ENCODE measurements at places on chromosomes 2 and 18.

DNA sequence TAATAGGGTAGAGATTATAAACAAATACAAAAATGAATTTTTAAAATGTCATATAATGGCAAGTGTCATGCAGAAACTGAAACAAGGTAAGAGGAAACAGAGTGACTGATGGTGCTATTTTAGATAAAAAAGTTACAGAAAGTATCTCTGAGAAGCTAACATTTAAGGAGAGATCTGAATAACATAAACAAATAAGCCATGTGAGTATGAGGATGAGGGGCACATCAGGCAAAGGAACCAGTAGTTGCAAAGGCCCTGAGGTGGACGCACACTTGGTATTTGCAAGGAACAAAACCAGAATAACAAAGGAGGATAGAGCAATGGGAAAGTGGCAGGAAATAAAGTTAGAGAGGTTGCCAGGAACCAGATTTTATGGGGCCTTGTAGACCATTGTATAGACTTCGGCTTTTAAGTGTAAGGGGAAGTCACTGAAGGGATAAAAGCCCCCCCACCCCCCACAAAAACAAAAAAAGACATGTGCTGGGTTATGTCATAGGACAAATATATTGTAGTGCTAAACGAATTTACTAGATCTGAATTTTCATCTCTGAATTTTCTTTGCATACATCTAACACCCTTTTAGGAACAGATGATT lies 159.2 kb downstream of the DTNB start:
- DNase-seq: no peak

DNA sequence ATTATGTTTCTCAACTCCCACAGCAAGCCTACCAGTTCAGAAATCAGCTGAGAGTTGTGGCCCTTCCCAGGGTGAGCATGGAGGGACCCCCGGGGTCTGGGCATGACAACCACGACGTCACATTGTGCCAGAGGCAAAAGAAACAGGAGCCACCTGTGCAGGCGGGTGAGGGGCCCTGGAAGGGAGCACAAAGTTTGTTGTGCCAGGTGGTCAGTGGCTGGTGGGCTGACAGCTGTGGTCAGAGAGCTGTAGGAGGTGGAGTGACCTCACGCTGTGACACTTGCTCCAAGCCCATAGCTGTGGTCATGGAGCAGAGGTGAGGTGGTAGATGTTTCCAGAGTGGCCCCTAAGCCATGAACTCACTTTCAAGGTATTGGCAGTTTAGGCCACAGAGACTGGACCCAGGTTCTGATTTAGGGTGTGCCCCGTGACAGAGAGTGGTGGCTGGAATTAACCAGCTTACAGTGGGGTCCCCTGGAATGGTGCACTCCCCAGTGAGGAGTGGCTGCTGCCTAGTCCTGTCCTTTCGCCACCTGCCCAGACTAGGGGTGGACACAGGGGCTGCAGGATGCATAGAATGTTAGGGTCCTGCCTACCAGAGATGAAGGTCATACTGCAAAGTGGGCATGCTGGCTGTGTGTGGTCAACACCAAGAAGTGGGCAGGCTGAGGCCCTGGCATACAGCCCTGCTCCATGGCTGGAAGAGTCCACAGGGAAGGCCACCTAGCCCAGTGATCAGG lies 136.4 kb downstream of the GLI2 start:
- DNase-seq: no peak

DNA sequence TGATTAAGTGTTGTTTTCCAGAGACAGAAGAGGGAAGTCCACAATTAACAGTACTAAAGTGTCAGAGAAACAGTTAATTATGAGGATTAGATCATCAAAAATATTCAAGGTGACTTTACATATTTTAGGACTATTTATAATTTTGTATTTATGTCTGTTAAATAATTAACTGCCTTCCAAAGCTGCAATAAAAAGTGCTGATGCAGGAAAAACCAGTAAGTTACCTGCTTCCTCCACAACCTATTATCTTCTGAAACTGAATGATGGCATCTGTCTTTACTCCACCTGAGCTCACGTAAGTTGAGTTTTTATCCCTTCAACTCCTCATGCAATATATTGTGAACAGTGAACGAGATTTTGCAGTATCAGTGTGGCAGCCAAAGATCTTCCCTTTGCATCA lies 570.7 kb downstream of the THSD7B start:
- DNase-seq: no peak

DNA sequence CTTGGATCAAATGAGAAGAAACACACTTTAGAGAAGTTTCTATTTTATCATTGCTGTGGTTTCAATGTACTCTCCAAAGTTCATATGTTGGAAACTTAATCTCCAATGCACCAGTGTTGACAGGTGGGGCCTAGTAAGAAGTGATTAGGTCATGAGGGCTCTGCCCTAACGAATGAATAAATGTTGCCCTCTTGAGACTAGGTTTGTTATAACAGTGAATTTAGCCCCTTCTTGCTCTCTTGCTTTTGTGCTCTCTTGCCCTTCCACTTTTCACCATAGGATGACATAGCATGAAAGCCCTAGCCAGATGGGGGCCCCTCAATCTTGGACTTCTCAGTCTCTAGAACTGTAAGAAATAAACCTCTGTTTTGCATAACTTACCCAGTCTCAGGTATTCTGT lies 664.8 kb downstream of the DCC start:
- no peak for DNase-seq

DNA sequence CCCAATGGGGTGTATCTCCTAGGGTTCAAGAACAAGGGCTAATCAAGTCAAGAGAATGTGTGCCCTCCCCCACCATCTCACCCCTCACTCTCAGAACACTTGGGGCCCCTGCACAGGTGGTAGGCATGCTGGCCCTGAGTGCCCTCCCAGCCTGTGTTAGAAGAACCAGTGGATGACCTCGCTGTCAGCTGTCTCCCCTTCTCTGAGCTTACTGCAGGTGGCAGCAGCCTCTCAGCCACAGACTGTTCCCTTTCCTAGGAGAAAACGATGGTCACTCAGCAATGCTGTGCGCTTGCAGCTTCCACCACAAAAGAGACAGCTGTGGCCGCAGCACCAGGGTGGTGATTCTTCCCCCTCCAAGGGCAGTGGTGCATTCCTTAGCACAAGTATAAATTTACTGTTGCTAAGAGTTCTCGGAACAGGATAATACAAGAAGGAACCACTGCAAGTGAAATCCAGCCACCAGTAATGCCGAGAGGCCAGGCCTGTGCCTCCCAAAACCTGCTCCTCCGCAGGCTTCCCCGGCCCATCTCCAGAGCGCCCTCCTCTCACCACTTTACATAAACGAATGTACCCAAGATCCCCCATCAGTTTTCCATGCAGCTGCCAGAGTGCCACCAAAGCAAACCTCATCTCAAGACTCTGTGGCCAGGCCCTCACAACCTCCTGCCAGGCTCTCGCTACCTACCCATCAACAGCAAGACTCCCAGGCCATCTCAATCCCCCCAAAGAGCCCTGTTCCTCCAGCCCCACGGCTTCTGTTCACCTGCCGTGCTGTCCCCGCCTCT lies 935 bp upstream of the RAMP1 start:
- DNase-seq: no peak

DNA sequence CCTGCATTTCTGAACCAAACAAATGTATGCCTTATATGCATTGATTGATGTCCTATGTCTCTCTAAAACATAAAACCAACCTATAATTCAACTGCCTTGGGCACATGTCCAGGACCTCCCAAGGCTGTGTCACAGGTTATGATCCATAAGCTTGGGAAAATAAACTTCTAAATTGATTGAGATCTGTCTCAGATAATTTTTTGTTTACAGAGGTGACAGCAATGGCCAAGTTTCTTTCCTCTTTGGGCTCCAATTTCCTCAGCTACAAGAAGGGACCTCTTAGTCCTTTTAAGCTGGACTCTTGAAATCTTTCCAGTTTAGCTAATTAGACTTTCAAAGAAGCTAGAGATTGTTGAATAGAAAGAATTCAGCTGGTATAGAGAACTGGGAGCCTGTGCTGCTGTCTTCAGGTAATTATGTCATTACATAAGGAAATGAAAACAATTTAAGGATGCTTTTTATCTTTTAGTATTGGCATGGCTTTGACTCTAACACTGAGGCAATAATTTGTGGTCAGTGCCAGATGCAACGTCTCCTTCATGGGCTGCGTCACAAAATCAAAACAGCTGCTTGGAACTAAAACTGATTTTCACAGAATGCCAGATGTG lies 412.1 kb upstream of the TRIB2 start:
- no peak for DNase-seq

DNA sequence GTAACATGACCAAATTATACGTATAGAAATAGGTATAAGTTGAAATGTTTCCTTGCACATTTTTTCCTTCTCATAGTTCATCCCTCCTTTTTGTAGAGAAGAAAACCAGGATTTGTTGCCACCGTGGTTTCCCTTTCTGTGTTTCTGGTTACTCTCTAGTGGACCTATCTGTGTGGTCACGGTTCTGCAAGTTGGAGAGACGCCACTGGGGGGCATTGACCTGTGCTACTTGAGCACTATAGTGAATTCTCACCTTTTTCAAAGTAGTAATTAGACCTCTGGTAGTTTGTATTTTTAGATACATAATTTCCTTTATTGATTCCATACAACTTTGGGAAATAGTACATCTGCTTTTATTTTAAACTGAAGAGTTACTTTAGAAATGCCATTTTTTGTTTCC lies 444.8 kb downstream of the PTPRM start:
- DNase-seq: no peak

DNA sequence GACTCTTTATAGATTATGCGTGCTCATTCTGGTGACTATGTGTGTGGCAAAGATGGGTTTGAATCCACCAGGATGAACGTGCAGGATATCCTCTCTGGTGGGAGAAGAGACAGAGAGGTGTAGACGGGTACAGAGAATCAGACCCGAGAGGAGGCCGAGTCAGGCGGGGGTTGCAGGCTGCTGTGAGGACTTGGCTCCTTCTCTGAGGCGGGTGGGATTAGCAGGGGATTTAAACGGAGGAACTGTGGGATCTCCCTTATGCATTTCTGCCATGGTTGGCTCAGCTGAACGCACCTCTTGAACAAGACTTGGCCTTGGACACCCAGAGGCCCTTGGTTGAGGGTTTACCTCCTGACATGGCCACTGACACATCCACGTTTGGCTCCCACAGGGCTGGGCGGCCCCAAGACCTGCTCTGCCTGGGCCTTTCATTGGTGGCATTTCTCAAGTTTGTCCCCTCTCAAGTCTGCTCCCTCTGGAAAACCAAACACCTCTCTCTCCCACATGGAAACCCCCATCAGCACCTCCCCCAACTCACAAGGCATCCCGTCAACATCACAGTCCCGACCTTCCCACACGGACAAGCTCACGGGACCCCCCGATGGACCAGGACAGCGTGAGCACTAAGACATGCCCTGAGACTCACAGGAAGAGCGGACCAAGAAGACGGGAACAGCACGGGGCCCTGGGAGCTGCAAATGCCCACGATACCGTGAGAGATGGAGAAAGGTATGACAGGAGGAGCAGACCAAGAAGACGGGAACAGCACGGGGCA lies 158.3 kb downstream of the RTP5 start:
- no peak for DNase-seq

DNA sequence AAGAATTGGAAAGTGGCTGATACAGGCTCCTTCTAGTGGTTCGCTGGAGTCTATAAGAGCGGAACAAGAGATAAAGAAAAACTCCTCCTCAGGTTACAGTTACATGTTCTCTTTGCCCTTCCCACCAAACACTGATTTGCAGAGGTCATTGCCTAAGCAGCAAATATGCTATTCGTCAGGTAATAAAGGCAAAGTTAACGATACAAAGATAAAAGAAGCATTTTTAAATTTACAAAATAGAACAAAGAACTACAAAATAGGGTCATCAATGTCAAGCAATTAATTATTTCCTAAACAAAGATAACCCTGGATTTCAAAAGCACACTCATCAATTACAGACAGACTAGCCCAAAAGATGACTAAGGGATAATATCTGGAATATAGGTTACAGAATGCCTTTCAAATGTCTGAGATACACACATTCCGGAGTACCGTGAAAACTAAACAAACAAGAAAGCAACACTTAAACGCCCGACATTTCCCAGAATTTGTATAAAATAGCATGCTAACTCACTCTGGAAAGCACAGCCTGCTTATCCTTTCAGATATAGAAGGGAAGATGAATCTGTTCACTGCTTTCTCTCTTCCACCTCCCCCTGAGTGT lies 186.4 kb downstream of the MREG start:
- no peak for DNase-seq

DNA sequence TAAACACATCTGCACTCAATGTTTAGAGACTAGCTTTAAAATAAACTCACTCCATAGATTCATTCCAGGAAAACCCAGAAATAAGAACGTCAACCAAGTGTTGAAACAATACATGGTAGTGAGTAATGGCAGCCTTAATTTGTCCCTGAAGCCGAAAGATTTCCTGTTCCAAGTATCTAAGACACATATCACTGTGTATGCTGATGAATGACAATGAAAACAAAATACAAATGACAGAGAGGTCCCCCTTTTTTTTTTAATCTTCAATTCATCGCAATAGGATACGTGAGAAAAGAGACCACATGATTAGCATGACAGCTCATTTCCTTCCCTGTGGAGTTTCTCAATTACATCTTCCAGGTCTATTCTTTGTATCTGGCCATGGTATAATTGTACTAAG lies 160.5 kb upstream of the STK17B start:
- no peak for DNase-seq

DNA sequence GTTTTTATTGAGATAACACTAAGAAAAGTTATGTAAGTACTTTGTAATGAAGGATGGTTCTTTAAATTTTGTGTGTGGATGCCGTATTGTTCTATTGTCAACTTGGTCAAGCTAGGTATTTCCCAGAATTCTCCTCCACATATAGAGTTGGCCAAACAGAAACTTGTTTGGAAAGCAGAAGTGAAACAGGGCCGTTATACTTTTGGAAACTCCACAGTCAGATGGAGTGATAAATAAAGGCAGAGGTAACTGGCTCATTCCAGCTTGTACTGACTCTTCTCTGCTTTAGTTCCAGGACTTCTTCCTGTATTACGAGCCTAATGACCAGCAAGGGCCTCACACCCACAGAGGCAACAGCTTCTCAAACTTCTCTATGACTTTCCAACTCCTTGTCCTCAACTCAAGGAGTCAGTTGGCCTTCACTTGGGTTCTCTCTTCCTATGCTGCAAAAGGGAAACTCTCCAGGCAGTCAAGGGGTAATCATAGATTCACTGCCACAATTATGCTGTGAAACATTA lies 16.4 kb upstream of the STARD7 start:
- DNase-seq: no peak

GRCh38 chr18:6650747-6651146 lies 78.8 kb upstream of the ARHGAP28 start:
- DNase-seq: no peak

DNA sequence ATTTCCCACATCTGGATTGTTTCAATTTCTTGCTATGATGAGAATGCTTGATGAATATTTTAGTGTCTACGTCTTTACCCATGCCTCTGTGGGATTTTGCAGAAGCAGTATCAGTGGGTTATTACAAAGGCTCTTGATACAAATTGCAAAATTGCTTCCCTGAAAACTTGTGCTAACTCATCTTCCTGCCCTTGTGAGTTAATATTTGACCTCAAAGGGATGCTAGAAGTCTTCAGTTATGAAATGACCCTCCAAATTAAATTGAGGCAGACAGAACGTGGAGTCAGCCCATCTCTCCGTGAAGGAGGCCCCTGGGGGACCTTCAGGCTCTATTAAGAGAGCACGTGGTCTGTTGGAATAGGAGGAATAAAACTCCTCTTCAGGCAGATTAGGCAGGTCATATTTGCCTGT lies 239.2 kb upstream of the HS6ST1 start:
- DNase-seq: no peak

GRCh38 chr2:204049635-204050034 lies 113.1 kb downstream of the ICOS start:
- DNase-seq: no peak
